ENCODE measurements at places on chromosomes 12 and 14.

DNA sequence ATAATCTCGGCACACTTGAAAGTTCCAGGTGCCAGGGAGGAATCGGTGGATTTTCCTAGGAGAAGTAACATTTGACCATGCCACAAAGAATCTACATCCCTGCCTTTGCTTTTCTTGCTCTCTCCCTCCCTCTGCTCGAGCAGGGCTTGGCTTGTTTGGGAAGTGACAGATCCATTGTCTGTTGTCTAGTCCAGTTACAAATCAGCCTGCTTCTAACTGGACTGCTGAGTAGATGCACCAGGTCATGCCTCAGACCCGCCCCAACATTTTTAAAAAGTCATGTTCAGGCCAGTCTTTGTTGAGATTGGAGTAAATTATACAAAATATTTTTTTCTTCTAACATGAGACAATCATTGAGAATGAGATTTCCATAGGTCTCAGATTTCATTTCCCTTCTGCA is 153.4 kb downstream of the GCH1 start:
- no peak for ATAC-seq

DNA sequence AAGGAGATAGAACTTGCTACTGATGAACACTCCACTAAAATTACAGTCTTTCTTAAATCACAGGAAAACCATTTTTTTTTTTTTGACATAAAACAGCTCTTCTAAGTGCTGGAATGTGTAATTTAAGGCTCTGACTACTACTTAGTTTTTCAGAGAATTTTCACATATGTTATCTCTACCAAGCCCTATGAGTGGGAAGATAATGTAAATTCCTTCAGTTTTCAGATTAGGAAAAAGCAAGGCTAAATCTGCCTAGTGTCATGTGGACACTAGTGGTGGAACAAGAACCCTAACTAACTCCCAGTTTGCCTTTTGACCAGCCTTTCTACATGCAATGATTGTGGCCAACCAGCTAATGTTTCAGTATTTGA is 37.3 kb upstream of the CSRP2 start:
- no peak for ATAC-seq

DNA sequence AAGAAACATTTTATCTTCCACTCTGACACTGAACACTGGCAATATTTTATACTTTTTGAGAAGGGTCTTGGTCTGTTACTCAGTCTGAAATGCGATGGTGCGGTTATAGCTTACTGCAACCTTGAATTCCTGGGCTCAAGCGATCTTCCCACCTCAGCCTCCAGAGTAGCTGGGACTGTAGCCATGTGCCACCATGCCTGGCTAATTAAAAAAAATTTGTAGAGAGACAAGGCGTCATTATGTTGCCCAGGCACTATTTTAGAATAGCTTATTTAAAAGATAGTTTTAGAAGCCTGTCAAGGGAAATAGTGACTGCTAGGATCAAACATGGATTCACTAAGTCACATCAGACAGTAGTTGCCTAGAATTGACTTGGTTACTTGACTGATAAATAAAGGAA is 5.9 kb downstream of the ERC1 start:
- ATAC-seq, result no peak

GRCh38 chr14:89720741-89721729 is 233.5 kb downstream of the EFCAB11 start:
- peak; percentile 87 for ATAC-seq

DNA sequence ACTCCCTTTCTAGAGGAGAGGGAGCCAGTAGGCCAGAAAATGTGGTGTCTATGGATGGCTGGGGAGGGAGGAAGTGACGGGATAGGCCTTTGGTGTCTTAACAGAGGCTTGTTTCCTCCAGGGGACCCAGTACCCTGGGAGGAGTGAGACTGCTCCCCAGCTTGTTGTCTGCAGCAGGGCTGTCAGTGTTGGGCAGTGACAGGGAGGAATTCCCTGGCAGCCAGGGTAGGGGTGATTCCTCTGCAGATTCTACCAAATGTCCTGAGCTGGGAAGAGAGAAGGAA is 64.0 kb downstream of the GALNT16 start:
- ATAC-seq, result no peak

DNA sequence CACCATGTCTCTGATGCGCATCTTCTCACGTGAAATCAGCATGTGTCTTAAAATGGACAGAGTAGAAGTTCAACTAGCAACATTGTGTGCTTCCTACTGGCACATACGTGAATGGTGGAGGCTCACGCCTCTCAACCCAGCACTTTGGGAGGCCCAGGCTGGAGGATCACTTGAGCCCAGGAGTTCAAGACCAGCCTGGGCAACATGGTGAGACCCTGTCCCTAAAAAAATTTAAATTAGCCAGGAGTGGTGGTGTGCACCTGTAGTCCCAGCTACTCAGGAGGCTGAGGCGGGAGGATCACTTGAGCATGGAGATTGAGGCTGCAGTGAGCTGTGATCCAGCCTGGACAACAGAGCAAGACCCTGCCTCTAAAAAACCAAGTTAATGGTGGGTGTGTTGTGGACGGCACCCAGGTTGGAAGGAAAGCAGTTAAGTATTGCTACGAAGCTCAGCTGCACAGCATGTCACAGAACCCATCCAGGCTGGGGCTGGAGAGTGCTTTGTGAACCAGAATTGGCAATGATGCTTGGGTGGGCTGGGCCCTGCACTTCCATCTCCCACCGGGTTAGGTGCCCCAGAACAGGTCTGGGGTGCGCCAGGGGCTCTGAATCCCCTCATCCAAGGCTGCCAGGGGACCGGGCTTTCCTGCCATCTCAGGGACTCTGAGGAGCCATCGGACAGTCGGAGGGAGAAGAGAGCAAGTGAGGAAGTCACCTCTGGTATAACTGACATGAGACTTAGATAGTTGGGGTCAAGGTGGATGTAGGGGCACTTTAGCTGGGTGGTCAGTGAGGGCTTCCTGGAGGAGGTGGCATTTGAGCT is 33.0 kb upstream of the ULK1 start:
- no peak for ATAC-seq

DNA sequence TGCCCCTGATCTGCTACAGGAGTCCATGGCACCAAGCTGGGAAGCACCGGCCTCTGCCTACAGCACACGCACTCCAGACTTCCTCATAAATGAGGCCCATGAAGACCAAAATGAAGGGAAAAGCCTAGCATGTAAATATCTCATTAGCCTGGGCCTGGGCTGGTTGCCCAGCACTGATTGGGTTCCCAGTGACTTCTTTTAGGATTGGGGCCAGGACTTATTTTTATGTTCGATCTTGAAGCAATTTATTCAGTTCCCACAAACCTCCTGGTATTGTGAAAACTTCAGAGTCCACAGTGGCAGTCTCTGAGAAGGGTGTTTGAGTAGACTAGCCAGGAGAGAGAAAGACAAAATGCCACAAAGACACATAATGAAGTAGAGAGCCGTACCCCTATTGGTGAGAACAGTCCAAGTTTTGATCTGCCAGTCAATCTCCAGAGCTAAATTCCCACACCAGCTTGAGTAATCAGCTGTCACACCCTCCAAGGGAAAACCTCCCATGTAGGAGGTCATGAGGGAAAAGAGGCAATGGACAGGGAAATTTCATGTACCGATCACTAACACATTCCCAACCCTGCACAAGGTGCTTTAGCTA is 78.2 kb downstream of the PHLDA1 start:
- no peak for ATAC-seq

DNA sequence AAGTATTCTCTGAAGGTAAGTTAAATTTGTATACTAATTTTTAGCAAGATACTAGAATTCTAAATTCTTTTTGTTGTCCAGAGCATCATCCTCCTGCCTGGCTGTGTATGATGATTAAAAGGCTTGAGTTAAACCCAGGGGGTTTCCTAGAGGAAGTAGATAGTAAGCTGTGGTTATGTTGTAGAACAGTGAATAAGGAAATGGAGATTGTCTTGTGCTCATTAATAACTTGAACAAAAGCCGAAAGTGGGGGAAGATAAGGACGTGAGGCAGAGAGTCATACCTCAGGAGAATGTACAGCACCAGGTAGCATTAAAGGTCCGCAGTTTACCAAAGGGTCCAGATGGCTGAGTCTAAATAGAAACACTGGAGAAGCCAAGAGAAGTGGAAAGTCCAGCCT is 42.0 kb downstream of the CKB start:
- peak; percentile 86 for ATAC-seq

DNA sequence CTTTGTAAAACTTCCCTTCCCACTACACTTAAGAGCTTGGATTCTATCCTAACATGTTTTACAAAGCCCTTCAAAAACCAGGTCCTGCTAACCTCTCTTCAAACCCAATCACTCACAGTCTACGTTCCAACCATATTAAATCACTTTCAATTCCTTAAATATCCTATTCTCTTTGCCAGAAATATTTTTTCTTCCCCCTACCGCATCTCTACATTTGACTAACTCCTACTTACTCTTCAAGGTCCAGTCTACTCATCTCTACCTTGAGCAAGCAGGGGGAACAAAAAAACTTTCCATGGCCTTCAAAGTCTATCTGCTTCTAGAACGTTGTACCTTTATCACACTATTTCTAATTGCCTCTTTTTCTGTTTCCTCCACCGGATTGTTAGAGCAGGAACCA is 6.1 kb downstream of the ERGIC2 start:
- no peak for ATAC-seq

GRCh38 chr14:80491131-80491530 is 279.8 kb upstream of the DIO2 start:
- peak; percentile 37 for ATAC-seq

GRCh38 chr12:81414441-81414840 is 336.6 kb downstream of the ACSS3 start:
- ATAC-seq, result no peak

DNA sequence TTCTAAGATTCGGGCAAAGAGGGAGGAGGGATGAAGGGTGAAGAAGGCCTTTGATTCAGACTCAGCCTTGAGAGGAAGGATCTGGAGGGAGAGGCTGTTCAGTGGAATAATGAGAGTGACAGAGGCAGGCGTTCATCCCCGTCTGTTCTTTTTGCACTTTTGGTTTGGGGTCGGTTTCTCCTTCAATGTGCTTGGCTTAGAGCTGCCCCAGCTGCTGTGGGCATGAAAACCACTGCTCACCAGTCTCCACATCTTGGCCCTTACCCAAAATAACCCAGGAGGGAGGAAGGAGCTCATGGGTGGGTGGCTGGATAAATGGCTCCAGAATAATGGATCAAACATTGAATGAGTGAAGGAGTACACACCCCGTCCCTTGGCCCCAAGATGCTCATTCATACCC is 261.7 kb upstream of the FKBP4 start:
- no peak for ATAC-seq

- no peak for ATAC-seq
Measured at GRCh38 chr12:30145684-30146032, 361.9 kb upstream of the TMTC1 start.

GRCh38 chr12:57864442-57865083 is 18.0 kb upstream of the CTDSP2 start:
- peak; percentile 28 for ATAC-seq

DNA sequence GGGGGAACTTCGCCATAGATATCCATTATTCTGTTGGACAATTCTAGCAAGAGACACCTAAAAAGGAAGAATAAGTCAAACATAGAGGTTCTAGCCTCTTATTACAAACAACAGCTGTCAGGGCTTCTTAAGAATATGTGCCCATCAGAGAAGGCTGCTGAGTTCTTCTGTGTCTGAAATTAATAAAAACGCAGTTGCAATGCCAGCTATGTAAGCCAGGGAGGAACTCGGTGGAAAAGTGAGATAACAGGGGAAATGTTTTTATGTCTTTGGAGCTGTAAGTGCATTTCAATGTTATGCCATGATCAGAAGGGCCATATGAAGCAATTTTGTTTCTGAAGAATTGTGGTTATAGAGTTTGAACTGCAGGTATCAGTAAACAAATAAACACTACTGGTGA is 95.0 kb downstream of the SYT1 start:
- ATAC-seq, result no peak

- ATAC-seq, result no peak
Measured at GRCh38 chr12:51818566-51819300, 29.8 kb downstream of the FIGNL2 start.

DNA sequence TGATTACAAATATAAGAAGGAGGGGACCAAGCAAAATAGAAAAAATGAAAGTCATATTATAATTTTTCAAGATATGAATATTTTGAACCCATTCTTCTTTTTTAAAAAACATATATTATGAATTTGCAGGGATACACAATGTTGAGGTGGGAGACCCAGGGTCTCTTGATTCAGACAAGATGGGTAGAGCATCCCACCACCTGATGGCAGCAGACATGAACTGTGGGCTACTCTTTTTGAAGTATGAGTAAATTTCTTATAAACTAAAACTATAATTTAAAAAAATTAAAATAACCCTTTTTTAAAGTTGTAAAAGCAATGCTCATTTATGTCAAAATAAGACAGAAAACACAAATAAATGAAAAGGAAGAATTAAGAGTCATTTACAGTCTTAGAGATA is 202.7 kb upstream of the PRICKLE1 start:
- ATAC-seq, result no peak

- ATAC-seq, result peak; percentile 95
Measured at GRCh38 chr14:35480119-35480769, 53.7 kb upstream of the INSM2 start.

GRCh38 chr14:97413966-97414717 is 617.0 kb downstream of the VRK1 start:
- no peak for ATAC-seq

- no peak for ATAC-seq
Measured at GRCh38 chr14:104644656-104645378, 40.2 kb upstream of the TMEM179 start.

GRCh38 chr12:101838628-101839323 is 8.0 kb upstream of the GNPTAB start:
- ATAC-seq, result peak; percentile 19

DNA sequence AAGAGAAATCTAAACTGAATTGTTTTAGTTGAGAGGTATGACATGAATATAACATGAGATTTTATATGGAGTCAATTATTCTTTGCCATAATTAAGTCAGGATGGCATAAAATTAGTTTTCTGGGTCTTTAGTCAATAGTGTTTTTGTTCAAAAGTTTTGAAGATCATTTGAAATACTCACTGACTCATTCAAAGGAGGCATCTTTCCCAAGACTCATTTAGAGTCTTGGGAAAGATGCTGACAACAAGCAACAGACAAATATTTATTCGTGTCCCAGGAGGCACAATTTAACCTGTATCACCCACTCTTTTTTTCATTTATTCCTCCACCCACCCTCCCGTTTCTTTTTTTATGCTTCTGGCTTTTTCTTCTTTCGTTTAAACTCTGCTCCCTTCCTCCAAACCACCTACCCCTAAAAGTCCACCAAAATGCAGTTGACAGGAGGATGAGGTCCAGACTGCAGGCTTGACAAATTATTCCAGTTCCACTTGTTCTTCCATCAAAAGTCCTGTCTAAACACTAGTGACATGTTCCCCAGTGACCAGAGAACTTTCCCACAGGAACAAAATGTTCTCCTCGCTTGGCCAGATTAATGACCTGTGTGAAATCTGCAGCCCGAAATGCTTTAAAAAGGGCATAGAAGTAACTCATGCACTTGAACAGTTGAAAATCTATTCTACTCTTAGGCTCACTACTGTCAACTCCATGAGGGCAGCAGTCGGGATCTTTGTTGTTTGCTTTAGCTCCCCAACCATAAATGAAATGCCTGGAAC is 43.3 kb upstream of the CSRP2 start:
- ATAC-seq, result no peak

DNA sequence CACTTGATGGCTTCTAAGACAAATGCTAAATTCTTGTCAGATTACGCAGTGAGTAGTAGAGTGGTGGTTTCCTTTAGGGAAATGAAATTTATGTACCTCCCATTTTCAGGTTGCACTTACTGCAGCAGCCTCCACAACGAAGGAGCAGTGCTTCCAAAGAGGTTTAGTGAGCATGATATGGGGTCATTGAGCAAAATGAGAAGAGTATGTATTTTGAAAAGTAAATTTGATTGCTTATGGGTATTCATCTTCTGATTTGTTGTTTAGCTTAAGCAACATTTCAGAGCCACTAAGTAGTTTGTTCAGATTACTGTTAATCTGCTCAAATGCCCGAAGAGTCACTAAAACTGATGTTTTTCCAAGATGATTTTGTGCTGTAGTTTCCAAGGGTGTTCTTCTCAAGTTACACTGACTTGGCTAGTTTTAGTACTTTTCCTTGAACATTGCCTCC is 493.6 kb downstream of the PCNX1 start:
- no peak for ATAC-seq
